SK-N-SH treated with all-trans-retinoic acid at 6 μM for 48 hours (cell line): ENCODE measurements at places on chromosomes 6 and 20.

DNA sequence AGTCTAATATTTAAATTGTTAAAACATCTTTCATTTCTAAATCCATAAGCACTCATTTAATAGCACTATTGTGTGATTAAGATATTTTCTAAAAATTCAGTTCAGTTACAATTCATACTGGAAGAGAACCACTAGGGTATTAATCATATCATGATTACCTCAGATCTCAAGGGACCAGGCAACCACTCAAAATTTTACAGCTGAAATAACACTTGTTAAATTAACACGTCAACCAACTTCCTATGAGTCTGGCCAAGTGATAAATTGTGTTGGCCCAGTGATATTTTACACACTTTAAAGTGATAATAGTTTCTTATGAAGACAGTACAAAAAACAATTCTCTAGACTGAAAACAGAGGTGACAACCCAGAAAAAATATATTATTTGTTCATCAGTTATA is 869.0 kb upstream of the ADGRB3 start:
- ATAC-seq = no peak

- ATAC-seq = no peak
Measured at GRCh38 chr20:60888771-60889170, 363.3 kb upstream of the CDH4 start.

GRCh38 chr20:1881240-1881835 is 13.9 kb upstream of the SIRPA start:
- ATAC-seq = no peak

GRCh38 chr20:48831718-48832404 is 4.1 kb upstream of the PREX1 start:
- no peak for ATAC-seq

DNA sequence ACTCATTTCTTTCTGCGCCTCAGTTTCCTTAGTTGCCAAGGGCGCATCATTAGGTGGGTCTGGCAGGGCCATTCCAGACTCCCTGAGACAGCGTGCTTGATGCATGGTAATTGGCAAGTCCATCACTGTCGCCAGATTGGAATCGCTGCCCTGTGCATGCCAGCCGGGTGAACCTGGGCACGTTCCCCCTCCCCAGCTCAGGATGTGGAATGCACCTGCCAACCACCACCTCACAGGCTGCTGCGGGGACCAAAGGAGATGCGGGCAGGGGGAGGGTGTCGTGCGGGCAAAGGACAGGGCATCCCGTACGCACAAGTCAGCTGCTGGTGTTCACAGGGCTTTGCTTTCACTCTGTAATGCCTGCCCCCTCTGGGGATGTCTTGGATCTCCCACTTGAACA is 36.4 kb upstream of the PMEPA1 start:
- ATAC-seq = no peak

DNA sequence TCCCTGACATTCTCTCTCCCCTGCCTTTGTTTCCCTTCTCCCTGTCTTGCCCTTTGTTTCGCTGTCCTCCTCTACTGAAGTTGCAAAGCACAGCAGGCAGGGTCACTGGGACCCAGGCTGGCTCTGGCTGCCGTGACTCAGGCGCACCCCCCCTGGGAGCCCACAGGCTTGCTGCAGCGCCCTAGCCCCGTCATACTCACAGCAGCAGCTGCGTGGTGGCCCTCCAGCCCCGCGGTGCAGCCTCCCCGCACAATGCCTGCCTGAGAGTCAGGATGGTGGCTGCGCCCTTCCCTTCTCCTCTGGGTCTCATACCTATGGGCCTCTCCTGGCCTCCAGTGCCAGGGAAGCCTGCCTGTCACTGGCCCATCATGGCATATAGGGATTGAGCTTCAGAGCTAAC is 41.7 kb downstream of the TXNDC5 start:
- ATAC-seq = no peak

GRCh38 chr6:84575264-84575663 is 189.1 kb downstream of the TBX18 start:
- peak; percentile 92 for ATAC-seq

- ATAC-seq = no peak
Measured at GRCh38 chr6:71737953-71738352, 148.4 kb upstream of the RIMS1 start.

DNA sequence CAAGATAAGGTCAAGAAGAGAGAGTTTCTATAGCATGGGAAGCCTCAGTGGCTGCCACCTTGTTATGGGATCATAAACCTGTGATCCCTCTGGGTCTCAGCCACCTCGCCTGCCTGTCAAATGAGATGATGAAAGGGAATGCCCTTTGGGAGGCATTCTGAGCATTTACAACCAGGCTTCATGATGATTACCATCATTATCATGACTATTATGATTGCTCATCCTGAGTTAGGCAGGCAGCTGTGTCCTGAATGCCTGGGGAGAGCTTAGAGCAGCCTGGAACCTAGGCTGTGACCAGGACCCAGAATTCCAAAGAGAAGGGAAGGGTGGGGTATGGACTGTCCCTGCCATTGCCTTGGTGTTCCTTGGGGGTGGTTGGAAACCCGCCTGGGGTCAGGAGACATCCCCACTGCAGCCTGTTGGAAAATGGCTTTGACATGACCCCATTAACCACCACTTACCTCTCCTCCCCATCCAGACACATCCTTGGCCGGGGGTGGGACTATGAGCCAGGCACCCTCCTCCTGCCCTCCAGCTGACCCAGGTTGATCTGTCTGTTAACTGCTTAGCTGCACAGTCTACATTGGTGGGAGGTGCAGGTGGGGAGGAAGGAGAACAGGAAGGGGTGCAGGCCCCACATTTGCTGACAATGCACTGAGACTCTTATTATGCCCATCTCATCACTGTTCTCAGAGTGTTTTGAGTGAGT is 51.9 kb downstream of the LRFN2 start:
- ATAC-seq = no peak

- ATAC-seq = no peak
Measured at GRCh38 chr6:139287868-139288267, 3.9 kb downstream of the TXLNB start.

- no peak for ATAC-seq
Measured at GRCh38 chr6:6331393-6331792, 10.9 kb upstream of the F13A1 start.

DNA sequence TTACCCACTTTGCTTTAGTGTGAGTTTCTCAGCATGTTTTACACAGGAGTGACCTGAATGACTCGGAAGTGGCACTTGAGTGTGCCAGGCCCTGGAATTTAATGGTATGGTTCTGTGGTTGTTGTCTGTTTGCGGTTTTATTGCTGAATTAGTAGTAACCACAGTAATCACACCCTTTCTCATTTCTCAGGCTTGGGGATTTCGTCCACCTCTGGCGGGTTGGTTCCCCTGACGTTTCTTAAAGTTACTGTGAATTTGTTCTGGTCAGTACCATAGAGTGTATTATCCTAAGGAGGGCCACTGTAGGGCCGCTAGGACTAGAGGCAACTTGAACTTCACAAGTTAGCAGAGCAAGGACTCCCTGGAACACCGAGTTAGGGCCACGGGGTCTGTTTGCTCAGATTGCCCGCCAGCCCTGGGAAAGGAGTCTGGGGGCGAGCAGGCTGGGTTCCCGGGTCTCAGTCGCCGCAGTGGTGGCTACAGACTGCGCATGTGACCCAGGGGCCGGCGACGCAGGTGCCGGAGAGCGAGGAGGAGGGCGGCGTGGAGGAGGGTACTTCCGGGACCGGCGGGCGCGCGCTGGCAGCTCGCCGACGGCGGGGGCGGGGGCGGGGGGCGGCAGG is 546 bp upstream of the KLHL32 start:
- peak; percentile 49 for ATAC-seq

DNA sequence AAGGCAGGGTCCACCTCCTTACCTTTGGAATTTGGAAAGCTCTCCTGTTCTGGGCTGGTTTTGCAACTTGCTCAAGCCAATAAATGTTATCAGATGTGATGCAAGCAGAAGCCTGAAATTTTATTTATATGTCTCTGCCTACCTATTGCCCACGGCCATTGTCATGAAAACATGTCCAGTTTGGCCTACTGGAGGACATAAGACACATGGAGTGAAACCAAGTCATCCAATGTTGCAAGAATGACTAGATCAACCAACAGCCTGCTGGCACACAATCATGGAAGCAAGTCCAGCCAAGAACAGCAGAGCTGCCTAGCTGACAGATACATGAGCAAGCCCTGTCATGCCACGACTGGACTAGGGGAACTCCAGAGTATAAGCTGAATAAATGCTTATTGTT is 56.7 kb upstream of the IRAK1BP1 start:
- no peak for ATAC-seq

DNA sequence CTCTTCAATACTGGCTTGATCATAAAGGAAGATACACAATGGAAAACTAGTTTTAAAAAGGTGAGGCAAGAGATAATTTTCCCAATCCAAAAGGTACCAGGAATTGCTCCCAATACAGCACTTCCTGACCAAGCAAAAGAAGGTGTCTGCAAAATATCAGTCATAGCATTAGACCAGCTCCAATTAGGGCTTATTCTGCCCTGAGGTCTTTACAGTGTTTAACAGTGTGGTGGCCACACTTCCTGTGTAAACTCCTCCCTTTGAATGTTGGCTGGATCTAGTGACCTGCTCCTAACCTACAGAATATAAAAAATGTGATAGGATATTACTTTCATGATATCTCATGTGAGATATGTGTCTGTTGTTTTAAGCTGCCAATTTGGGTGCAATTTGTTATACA is 57.1 kb upstream of the BTN3A2 start:
- ATAC-seq = no peak

GRCh38 chr20:58783511-58784011 is 67.1 kb downstream of the GNAS-AS1 start:
- no peak for ATAC-seq

- ATAC-seq = no peak
Measured at GRCh38 chr20:23226612-23227265, 123.9 kb upstream of the NXT1 start.

- no peak for ATAC-seq
Measured at GRCh38 chr6:44225579-44226325, 2.4 kb downstream of the SLC29A1 start.

DNA sequence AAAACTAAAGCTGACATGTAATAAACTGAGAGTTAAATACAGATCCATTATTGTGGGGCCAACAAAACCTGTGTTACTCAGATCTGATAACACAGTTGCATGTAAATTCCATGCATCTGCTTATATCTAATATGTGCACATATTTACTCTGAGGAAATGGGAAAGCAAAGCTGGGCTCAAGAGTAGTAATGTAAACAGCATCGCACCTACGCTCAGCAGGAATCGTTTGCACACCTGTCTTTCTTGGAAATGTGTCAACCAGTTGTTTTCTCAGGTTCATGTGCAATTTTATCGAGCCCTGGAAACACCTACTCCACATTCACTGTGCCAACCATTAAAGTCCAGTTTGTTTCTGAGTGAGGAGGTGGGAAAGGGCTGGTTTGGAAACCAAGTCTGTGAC is 80.3 kb upstream of the CNKSR3 start:
- ATAC-seq = no peak

DNA sequence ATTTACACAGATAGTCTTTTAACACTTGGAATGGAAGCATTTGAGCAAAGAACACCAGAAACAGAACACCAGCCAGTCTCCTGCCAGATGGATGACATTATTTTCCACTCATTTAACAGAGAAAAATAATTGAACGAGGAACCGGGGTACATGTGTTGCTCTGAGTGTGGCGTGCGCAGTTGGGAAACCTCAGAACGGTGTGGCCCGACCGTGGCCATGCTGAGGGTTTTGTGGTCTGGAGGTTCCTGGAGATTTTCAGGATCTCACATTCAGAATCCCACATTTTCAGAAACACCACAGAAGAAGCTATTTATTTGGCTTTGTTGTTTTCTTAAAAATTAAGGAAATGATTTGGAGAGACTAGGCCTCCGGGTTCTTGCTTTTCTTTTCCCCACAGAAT is 126.9 kb upstream of the QKI start:
- ATAC-seq = no peak

GRCh38 chr6:88262332-88262731 is 96.2 kb upstream of the CNR1 start:
- ATAC-seq = no peak

- ATAC-seq = no peak
Measured at GRCh38 chr20:59836767-59837166, 96.7 kb downstream of the SYCP2 start.

DNA sequence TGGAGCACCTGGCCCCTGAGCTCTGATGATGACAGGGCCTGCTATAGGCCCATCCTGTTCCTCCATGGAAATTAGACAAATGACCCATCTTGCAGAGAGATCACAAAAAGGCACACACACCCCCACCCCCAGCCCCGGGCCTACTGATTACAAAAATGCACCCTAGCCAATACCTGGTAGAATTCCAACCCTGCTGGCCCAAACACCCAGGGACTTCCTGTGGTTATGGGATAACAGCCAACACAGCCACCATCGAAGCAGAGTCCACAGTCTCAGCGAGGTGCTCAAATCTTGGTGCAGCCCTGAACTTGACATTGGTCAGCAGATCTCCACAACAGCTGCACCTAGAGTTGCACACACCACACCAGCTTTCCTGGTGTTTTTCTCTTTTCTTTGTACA is 17.0 kb downstream of the NCR2 start:
- no peak for ATAC-seq

DNA sequence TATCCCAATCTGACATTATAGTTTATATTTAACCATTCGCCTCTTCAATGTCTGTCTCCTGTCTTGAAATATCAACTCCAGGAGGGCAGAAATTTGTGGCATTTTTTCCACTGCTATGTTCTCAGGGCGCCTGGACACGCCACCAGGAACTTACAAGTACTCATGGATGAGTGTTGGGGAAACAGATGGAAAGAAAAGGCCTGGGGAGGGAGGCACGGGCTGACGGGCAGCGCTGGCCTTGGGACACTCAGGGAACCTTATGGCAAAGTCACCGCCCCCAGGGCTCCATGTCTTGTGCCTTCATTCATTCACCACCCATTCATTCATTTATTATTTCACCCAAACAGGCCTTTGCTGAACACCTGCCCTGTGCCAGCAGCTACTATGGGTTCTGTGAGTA is 222.9 kb downstream of the PREX1 start:
- ATAC-seq = no peak

- peak; percentile 90 for ATAC-seq
Measured at GRCh38 chr6:56843476-56844349, 111.2 kb upstream of the BEND6 start.

GRCh38 chr6:167129159-167129558 is 6.3 kb downstream of the CCR6 start:
- no peak for ATAC-seq

DNA sequence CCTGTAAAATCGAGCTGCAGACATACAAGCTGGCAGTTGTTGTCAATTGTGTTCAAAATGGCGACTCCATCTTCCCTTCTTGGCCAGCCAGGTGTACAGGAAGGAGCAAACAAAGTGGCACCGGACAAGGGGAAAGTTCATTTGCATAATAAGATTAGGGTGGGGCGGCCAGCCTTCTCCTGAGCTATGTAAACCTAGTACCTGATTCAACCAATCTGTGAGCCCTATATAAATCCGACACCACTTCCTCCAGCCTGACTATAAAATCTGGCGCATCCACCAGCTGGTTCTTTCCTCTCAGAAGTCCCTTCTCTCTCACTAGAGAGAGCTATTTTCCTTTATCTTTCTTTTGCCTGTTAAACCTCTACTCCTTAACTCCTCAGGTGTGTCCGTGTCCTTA is 8.1 kb upstream of the HBS1L start:
- no peak for ATAC-seq

DNA sequence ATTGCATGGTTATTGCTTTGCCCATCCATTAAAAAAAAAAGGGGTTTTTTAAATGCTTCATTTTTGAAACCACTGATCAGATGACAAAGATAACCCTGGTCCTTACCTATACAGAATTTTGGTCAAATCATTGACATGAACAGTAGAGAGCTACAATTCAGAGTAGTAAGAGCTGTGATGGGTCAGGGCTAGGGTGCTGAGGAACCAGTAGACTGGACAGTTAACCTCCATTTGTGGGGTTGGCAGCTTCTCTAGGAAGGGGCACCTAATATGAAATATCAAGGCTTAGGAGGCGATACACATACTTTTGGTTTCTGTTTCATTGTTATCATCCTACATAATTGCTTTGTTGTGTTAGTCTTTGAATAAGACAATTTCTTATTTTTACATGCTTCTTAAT is 55.1 kb downstream of the ORC3 start:
- no peak for ATAC-seq
